ENCODE measurements at places on chromosomes 16 and 17.

GRCh38 chr16:11165349-11165748 lies 90.7 kb downstream of the SOCS1 start:
- DNase-seq, result no peak

GRCh38 chr17:3690094-3690715 lies 5.8 kb downstream of the P2RX5 start:
- DNase-seq, result no peak

DNA sequence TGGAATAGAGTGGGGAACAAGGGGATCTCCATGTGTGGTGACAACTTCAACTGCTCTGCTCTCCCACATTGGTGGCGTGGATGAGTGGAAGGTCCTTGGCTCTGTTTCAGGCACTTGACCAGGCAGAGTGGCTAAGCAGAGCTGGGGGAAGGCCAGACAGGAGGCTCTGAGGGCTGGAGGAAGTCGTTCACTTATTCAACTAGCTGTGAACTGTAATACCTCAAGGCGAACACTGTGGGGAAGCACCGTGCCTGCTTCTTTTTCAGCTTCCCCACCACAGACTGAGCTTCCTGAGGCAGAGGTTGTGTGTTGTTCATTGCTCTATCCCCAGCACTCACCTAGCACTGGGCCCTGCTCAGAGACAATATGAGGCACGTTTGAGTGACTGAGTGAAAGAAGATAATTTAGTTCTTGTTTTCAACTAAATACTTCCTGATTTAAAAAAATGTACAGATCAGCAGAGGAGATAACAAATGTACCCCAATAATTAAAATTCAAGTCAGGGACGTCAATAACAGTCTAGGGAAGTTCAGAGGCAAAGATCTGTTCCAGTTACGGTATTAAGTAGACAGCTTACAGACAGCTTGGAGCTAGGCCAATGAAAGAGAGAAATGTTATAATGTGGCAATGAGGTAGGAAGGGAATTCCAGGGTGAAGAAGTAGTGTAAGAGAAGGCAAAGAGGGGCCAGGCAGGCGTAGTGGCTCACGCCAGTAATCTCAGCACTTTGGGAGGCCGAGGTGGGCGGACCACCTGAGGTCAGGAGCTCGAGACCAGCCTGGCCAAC lies 34.7 kb downstream of the MYO18A start:
- peak; percentile 59 for DNase-seq

GRCh38 chr16:8716592-8716991 lies 42.2 kb downstream of the ABAT start:
- DNase-seq, result no peak

- DNase-seq, result no peak
Measured at GRCh38 chr17:64063766-64064224, 43.4 kb upstream of the ICAM2 start.
